ENCODE measurements at places on chromosomes 6 and 20.

DNA sequence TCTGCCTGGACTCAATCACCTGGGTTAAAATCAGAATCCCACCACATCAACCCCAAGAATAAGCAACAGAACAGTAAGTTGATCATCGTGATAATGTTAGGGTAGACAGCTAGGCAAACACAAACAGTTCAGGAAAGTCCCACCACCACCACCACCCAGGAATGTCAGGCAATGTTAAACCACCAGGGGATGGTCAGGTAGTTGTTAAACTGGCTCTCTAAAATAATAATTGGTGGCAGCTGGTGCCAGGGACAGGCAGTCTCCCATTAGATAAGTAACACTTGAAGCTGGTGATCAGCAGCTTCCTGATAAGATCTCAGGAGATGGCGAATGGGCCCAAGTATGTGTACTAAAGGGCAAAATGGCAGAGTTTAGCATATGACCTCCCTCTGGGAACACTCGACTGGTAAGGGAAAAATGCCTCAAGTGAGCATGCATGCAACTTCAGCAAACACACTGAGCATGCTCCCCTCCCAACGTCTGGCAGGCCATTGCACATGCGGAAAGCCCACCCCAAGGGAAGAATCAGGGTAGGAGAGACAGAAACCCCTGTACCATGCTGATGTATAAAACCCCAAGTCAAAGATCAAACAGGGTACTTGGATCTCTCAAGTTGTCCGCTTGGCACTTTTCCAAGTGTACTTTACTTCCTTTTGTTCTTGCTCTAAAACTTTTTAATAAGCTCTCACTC is 66.6 kb downstream of the IPCEF1 start:
- DNase-seq, result no peak

- no peak for DNase-seq
Observed at GRCh38 chr20:58978351-58979190, 2.5 kb upstream of the NELFCD start.

- DNase-seq, result no peak
Observed at GRCh38 chr20:48395816-48396546, 431.8 kb downstream of the PREX1 start.

DNA sequence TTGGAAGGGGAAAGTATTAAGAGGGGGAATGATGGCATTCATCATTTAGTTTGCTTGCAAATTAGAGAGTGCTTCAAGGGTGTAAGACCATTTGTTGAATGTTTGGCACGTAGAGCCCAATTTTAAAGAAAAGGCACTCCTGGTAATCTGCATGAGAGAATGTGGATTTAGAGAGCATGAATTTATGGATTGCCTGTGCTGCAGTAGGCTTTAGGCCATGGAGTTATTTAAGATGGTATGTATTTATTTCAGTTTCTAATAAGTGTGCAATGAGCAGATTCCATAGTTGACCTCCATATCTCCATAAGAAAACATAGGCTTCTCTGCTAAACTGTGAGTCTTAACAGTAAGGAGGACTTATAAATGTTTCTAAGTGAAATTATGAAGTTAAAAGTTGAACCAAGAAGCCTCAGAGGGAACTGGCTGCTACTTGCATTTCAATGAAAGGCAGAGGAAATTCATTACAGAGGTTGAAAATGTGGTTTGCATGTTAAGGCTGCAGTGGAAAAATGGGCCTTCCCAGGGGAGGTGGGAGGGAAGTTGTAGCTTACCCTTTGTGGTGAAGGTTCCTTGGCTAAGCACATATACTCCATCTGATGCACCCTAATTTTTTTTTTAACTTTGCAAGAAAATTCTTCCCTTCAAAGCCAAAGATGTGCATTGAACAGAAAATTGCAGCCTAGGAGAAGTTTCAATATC is 134.2 kb downstream of the CARMIL1 start:
- no peak for DNase-seq

DNA sequence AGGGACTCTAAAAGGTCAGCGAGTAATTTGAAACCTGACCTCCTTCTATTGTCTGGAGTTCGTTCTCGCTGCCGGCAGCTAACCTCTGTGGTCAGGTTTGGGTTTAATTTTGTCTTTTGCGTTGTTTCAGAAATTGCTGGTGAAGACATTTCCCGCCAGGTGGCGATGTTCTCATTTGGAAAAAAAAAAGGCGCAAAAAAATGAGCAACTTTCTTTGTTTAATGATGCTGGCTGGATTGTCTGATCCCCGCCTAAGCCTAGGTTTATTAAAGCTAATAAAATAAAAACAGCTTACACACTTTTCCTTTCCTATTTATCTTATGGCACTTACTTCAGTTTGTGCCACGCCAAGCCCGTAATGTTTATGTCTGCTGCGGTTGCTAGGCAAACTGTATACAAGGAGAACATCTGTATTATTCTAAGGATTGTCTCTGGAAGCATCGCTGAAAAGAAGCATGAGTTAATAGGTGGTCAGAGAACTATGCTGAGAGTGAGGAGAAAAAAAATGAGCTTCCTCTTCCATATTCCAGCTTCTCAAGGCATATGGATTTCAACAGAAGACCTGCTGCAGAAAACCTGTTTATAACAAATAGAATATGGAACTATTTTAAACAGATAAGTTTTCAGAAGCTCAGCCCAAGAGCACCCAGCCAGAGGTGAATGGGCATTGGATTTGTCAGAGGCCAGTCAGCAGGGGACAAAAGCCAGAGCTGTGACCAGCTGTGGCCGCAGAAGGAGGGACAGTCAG is 205.7 kb downstream of the DOK5 start:
- no peak for DNase-seq

DNA sequence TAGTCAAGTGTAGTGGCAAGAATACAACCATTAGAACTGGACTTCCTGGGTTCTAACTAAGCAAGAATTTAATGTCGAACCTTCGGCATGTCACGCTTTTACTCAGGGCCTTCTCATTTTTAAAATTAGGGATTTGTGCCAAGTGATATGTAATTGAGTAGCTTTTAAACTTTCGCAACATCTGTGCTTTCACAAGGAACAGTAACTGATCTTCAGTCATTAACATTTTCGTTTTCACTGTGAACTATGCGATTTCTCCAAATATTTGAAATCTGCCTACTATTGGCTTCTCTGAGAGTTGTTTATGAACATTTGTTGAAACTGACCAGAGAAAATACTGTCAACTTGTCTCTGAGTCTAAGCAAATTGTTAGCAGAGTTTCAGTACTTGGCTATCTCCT is 27.6 kb downstream of the GRM1 start:
- no peak for DNase-seq

- no peak for DNase-seq
Observed at GRCh38 chr6:36725581-36725980, 28.0 kb downstream of the RAB44 start.

All from esophagus squamous epithelium (tissue), 5 donors.